ENCODE measurements at places on chromosomes 1 and 21.

- DNase-seq = no peak
These were observed 42.6 kb downstream of the CD34 start for GRCh38 chr1:207868251-207868773.

DNA sequence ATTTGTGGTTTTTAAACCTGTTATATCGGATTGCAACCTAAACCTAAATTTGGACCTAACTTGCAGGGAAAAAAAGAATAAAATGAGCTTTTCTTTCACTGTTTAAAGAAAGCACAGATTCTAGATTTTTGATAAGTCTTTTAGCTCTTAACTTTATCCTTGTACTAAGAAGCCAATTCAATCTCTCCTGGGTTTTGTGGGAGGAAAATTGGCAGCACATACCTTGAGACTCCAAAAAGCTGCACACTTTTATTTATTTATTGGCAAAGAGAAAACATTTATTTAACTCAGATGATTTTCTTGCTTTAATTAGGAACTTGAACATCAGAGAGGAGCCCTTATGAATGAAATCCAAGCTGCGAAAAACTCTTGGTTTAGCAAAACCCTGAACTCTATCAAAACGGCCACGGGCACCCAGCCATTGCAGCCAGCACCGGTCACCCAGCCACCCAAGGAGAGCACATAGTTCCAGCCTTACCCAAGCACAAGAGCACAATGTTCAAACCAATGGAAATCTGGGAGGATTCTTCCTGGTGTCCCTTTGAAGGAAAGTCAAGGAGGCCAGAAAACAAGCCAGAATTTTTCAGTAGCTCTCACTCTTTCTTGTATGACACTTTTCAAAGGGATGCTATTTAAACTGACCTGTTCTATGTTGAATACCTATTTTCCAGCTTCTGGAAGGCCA is 10.1 kb upstream of the CACYBP start:
- no peak for DNase-seq

DNA sequence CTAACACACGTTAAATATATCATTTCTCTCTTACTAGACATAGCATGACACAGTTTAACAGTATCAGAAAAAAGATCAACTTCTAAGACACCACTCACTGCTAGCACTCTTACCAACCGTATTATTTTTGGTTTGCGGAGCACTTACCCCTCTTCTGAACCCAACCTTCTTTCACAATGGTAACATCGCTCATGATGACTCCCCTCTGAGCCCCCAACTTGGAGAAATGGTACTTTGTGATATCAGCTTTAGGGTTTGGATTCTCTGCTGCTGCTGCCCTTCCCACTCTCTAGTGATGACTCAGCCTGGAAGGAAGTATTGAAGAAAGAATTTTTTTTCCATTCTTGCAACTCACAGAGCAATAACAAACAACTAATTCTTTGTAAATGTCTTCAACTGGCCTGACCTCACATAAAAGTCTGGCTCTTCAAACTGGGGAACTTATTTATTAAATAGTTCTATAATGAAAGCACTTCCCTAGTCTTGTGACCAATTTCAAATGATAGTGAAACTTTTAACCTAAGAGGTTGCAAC is 7.0 kb downstream of the AKT3 start:
- peak; percentile 9 for DNase-seq

DNA sequence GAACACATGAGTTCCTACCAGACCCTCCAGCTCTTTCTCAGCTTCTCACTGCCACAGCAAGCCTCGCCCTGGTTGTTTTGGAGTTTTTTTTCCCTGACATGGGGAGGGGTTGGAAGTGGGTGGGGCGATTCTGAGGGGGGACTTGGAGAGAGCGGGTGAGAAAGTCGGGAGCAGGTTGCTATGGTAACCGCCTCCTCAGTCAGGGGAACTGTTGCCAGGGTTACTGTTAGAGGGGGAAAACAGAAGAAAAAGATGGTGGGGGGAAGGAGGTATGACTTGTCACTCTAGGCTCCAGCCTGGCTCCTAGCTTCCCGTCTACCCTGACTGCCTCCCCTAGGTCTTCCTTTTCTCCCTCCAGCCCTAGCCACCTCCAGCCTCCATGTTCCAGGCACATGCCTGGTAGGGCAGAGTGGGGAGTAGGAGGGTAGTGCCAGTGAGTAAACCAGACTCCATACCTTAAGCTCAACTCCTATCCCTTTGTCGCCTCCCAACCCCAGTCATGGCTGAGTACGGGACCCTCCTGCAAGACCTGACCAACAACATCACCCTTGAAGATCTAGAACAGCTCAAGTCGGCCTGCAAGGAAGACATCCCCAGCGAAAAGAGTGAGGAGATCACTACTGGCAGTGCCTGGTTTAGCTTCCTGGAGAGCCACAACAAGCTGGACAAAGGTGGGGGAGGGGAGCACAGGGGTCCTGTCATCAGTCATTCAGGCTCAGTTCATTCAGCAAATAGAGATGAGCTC is 6.0 kb downstream of the PEA15 start:
- no peak for DNase-seq

- no peak for DNase-seq
These were observed 68.9 kb downstream of the SLC5A9 start for GRCh38 chr1:48291421-48291820.

GRCh38 chr1:38018864-38019343 is 6.4 kb downstream of the UTP11 start:
- no peak for DNase-seq

DNA sequence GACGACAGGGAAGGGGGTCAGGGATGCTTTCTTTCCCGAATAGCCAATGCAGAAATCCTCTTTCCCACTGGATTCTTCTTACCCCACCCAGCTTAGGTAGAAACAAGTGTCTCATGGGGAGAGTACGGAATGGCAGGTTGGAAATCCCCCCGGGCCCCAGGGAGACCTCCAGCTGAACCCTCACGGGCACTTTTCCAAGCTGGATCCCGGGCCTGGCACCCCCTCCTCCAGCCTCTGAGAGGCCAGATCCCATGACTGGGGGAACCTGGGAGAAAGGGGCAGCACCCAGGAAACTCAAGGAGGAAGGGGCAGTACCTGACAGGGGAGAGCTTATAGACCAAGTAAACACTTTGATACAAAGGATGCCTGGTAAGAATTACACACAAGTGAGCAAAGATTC is 1.3 kb downstream of the PKP1 start:
- DNase-seq = no peak

Data from stimulated activated CD4-positive, alpha-beta T cell treated with anti-CD3 and anti-CD28 coated beads, Interleukin-2, amount 100 ng/mL, for 4 hours (primary cell).